ENCODE measurements at places on chromosomes 2 and 18. TPM values are rescaled to one million over a fixed set of nuclear protein-coding genes. Genes with fewer than 3 reads are reported as not detected.

Gene DSC3
- under 0.01 TPM for total RNA-seq

Gene NOSTRIN
- total RNA-seq, result 1.4 TPM

DNA sequence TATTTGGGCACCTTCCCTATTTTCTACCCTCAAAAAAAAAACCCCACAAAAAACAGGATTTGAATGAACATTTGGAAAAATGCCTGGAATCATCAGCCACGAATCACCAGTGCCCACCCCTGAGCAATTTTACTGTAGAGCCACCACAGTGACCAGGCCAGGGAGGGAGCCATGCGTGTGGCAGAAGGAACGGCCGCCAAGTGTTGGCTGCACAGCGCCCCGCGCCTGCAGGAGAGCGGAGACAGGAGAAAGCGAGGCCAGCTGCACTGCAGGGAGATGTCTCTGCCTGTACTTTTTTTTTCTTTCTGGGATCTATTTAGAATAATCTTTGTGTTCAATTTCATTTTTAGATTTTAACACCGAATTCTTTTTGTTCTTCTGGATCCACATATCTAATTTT is 269.3 kb upstream of the RAB12 start:
- H3K27me3 ChIP-seq, result no peaks in the 10 kb centered on the region
- no peak overlapping the region for H3K4me3 ChIP-seq
- DNase-seq, result no peak

- no peak overlapping the region for H3K27ac ChIP-seq
- no peak for DNase-seq
- no peak overlapping the region for H3K4me3 ChIP-seq
- no peaks in the 10 kb centered on the region for H3K36me3 ChIP-seq
These were observed 66.8 kb upstream of the WDR75 start for GRCh38 chr2:189374481-189374880.

DNA sequence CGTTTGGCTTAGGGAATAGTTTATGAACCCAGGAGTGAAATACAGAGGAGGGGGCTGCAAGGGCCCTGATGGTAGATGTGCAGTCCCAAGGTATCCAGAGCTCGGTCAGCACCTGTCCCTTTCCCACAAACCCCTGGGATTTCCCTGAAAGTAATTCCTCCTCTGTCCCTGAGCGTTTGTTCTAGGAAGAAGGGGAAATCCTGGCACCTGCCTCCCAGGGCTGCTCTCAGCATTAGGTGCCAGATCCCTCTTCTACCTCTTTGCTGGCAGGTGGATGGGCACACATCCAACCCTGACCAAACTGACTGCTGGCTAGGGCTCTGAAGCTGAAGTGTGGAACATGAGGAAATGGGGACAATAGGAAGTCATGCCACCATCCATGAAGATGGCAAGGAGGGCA is 824.0 kb downstream of the SLC4A3 start:
- no peak overlapping the region for H3K27ac ChIP-seq
- no peaks in the 10 kb centered on the region for H3K4me1 ChIP-seq
- H3K36me3 ChIP-seq, result no peaks in the 10 kb centered on the region
- no peak for DNase-seq
- no peaks in the 10 kb centered on the region for H3K27me3 ChIP-seq
- no peak overlapping the region for H3K4me3 ChIP-seq

- H3K4me1 ChIP-seq, result peaks cover 32% of the 10 kb centered on the region
- H3K36me3 ChIP-seq, result no peaks in the 10 kb centered on the region
- DNase-seq, result no peak
- H3K27me3 ChIP-seq, result peaks cover 26% of the 10 kb centered on the region
These were observed 143.2 kb downstream of the DDX1 start for GRCh38 chr2:15734674-15735483.

DNA sequence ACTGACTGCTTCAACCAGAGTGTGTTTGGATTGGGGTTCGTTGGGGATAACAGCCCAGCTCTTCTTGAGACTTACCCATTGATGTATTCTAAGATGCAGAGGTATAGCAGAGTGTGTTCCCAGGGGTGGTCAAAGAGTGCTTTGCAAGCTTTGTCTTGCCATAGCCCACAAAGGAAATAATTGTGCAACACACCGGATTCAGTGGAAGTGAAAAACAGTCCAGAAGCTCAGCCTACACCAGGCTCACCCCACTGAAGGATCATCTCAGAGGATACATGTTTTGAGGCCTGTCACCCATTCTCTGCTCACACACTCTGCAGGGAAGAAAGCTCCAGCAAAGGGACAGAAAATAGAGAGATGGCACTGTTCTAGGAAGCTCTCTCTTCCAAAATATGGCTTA is 9.6 kb downstream of the CACNB4 start:
- H3K4me1 ChIP-seq, result no peaks in the 10 kb centered on the region
- DNase-seq, result no peak
- H3K36me3 ChIP-seq, result no peaks in the 10 kb centered on the region
- no peak overlapping the region for H3K4me3 ChIP-seq
- H3K27me3 ChIP-seq, result peaks cover 26% of the 10 kb centered on the region
- H3K27ac ChIP-seq, result no peak overlapping the region

DNA sequence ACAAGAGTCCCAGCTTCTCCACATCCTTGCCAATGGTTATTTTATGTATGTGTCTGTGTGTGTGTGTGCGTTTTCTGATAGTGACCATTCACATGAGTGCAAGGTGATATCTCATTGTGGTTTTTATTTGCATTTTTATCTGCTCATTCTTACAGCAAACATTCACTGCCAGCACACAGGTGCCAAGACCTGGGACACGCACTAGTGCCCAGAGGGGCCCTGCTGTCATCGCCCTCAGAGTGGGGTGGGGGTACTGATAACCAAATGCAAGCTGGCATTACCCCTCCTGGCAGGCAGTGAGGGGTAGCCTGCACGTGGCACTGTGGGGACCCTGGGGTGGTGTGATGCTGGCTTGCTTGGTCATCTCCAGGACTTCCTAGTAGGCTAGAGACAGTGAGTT is 285.4 kb downstream of the LPIN1 start:
- H3K27ac ChIP-seq, result no peak overlapping the region
- H3K4me1 ChIP-seq, result peaks cover 10% of the 10 kb centered on the region
- no peaks in the 10 kb centered on the region for H3K36me3 ChIP-seq
- H3K4me3 ChIP-seq, result no peak overlapping the region

- H3K4me3 ChIP-seq, result no peak overlapping the region
- DNase-seq, result peak; percentile 4
- no peaks in the 10 kb centered on the region for H3K36me3 ChIP-seq
These were observed 47.9 kb upstream of the FANCL start for GRCh38 chr2:58289029-58289428.

DNA sequence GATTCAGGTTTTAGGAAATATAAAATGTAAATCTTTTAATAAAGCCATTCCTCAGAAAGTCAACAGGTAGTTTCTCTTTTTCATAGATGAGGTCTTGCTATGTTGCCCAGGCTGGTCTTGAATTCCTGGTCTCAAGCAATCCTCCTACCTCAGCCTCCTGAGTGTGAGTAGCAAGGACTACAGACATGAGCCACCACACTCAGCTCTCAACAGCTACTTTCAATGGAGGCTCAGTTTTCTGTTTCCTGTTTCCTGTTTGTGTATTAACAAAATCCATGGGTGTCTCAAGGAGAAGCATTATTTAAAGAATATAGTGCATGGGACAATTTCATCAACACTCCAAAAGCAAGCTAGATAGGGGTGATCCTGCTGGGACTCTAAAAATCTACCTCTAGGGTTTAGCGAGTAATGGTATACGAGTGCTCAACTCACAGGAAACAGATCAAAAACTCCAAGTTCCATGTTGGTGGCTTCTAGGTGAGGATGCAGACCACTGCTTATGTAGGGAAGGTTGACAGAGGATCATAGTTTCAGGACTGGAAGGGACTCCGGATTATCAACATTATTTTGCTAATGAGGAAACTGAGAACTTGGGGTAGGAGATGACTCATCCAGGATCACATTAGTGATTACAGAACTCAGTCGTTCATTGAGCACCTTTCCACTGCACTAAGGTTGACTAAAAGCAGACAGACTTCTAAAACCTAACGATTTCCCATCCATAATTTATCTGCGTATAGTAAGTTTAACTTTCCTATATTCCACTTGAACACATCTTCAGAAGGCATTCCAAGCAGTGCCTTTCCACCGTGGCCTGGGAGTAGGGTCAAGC is 61.7 kb upstream of the WIPF1 start:
- no peaks in the 10 kb centered on the region for H3K27me3 ChIP-seq
- H3K4me1 ChIP-seq, result peaks cover 32% of the 10 kb centered on the region
- peaks cover 5% of the 10 kb centered on the region for H3K36me3 ChIP-seq
- H3K4me3 ChIP-seq, result no peak overlapping the region
- H3K27ac ChIP-seq, result no peak overlapping the region

DNA sequence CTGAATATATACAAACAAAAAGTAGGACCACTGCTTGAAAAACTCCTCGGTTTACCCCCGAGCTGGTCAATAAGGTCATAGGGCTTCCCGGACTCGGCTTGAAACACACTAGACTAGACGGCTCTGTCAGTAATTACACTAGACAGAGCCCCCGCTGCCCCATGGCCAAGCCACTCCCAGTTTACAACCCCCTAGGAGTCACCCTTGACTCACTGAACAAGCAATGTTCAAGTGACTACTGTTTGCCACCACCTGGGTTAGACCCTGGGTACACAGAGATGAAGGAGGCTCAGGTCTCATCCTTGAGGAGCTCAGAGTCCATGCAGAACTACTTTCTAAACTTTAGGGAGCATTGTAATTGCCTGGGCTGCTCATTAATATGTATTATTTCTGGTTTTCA is 13.7 kb upstream of the PRELID3A start:
- peak; percentile 62 for DNase-seq
- H3K4me3 ChIP-seq, result no peak overlapping the region
- H3K36me3 ChIP-seq, result no peaks in the 10 kb centered on the region
- H3K27ac ChIP-seq, result no peak overlapping the region

DNA sequence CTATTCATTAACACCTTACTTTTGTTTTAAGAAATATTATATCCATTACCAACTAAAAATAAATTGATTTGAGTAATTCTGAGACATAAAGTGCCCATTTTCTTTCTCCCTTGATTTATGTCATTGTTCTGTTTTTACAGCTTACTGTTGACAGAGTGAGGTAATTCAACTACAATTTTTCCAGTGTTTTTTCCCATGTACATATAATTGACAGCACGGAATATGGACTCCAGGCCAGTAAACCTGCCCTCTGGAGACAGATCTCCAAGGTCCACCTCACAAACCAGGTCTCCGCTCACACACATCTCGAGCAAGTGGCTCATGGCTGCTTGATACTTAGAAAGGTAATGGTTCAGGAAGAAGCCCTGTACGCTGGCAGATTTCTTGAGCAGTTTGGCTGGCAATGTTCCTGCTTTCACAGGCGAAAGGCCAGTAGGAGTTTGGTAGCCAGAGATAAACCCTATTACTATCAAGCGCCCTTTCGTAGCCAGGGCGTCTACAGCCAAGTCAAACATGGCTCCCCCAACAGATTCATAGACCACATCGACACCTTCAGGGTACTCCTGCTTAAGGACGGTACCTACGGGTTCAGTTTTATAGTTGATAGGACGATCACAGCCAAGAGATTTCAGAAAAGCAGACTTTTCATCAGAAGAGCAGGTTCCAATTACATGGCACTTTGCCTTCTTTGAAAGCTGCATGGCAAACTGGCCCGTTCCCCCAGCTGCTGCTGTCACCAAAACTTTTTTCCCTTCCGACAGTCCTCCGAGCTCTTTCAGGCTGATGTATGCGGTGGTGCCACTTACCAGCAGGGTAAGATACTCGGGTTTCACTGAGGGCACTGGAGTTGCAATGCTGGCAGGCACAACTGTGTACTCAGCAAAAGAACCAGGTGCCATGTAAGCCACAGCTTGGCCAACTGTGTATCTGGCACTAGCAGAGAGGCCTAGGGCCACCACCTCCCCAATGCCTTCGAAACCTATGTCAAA is 7.4 kb downstream of the PTGR3 start:
- peaks cover 4% of the 10 kb centered on the region for H3K36me3 ChIP-seq
- H3K27ac ChIP-seq, result no peak overlapping the region
- no peak for DNase-seq
- H3K4me3 ChIP-seq, result no peak overlapping the region

Data from osteoblast (primary cell).